ENCODE measurements at places on chromosomes 4 and X.

DNA sequence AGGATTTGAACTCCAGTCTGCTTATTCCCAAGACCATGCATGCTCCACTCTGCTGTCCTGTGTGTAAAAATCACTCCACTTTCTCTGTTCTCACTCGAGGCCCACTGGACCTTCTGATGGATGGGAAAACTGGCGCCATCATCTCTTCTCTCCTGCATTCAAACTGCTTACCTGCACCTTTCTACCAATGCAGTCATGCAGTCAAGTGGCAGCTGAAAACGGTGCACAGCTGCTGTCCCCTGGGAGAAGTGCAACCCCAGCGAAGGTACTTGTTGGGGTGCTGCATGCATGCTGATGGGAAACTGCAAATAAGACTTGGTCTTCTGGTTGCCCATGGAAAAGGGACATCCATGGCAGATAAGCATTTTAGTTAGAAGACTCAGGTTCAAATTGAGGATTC, 147.1 kb downstream of the EVC2 start:
- DNase-seq, result no peak

GRCh38 chrX:11757719-11758399, at the start of gene MSL3:
TSS of gene MSL3 (plus strand) at chrX:11758237. CDS start at chrX:11758264, 27 bp downstream.
- DNase-seq, result peak; percentile 22

GRCh38 chr4:168335621-168336020, 17.1 kb upstream of the DDX60 start:
- no peak for DNase-seq

DNA sequence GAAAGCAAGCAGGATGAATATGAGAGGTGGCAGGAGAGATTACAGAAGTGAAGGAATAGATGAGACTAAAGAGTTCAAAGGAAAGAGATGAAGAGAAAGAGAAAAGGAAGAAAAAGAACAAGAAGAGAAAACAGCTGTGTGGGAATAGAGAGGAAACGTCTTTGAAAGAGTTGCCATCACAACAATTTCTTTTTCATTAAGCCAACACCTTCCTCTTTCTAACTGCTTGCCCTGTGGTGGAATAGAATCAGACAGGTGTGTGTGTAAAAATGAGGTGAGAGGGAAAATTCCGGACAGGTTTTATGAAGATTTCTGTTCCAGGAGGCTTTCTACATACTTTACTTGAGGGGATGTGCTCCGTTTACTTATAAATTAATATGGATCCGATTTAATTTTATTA, 28.8 kb downstream of the DTHD1 start:
- no peak for DNase-seq

- DNase-seq, result no peak
These were observed 100.5 kb downstream of the NFKB1 start for GRCh38 chr4:102601586-102602227.

DNA sequence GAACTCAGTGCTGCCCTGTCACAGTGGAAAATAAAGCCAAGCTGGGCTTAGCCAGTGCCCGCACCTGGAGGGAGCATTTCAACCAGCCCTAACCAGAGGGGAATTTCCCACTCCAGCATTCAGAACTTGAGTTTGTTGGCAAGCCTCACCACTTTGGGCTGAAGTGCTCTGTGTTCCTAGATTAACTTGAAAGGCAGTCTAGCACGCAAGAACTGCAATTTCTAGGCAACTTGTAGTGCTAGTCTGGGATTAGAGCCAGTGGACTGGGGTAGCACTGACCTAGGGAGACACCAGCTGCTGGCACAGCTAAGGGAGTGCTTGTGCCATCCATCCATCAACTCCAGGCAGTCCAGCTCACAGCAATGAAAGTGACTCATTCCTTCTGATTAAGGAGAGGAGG, 1060.6 kb upstream of the GRID2 start:
- no peak for DNase-seq

DNA sequence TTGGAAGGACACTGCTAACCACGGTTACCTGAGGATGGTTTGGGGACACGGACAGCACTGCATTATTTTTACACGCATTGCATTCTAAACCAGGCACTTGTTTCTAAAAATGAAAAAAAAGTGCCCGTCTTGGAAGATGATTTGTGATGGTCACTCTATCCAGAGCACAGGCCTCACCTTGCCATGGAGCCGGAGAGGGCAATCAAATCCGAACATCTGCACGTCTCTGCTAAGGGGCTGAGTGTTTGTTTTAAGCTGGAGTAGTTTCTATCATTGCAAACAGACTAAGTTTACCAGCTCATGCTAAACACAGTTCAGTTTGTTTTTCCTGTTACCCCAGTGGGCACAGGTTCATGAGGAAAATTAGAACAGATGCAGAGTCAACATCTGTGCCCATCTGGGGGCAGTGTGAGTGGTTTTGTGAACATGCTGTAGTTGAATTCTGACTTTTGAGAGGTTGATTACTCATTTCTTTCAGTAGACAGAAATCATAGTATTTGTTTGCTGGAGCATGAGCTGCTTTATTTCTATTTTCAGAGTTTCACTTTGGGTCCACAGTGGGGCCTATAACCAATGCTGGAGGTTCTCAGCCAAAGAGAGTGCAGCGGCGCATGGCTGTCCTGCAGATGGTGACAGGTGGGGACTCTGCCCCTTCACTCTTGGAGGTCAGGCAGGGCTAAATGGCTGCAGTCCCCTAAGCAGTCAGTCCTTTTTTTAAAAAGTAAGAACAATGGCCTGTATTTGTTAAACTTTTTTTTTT, 65.4 kb upstream of the ENPP6 start:
- no peak for DNase-seq

- DNase-seq, result no peak
These were observed 1001.6 kb upstream of the IGFBP7 start for GRCh38 chr4:58111818-58112217.

GRCh38 chr4:43822621-43823020, 626.0 kb downstream of the KCTD8 start:
- DNase-seq, result no peak
